ENCODE measurements at places on chromosomes 11 and 22. TPM values are rescaled to one million over a fixed set of nuclear protein-coding genes. Genes with fewer than 3 reads are reported as not detected.

TRIM51 gene
- total RNA-seq, result not detected

SLC22A9 gene
- not detected for total RNA-seq

PGA4 gene
- not detected for total RNA-seq

CRYBB3 gene
- not detected for total RNA-seq

XKR3 gene
- not detected for total RNA-seq

MMP8 gene
- 1.5 TPM for total RNA-seq

JAM3 gene
- 148 TPM for total RNA-seq

OR2AG1 gene
- not detected for total RNA-seq

RANGAP1 gene
- 24.9 TPM for total RNA-seq

C1QTNF6 gene
- total RNA-seq, result 7.7 TPM

ACR gene
- not detected for total RNA-seq

TNNI2 gene
- not detected for total RNA-seq

KCNJ1 gene
- not detected for total RNA-seq

SLC22A6 gene
- total RNA-seq, result not detected

OR8G5 gene
- not detected for total RNA-seq

OR2D2 gene
- 0.78 TPM for total RNA-seq

MS4A4A gene
- total RNA-seq, result not detected

CDON gene
- total RNA-seq, result 7.1 TPM

NCR3LG1 gene
- 11.1 TPM for total RNA-seq

NRIP3 gene
- 37.7 TPM for total RNA-seq

CHST1 gene
- 0.59 TPM for total RNA-seq

GGT1 gene
- 5.4 TPM for total RNA-seq

CARD18 gene
- not detected for total RNA-seq

OR4D11 gene
- total RNA-seq, result not detected

MRGPRE gene
- not detected for total RNA-seq

GALNT18 gene
- 51.7 TPM for total RNA-seq

GLB1L2 gene
- total RNA-seq, result 0.32 TPM

DSCAML1 gene
- total RNA-seq, result not detected

NXPE2 gene
- total RNA-seq, result 0.09 TPM

RIMBP3C gene
- total RNA-seq, result 0.59 TPM

RASD2 gene
- total RNA-seq, result 0.89 TPM

APOL6 gene
- 20.5 TPM for total RNA-seq

IGLL5 gene
- total RNA-seq, result not detected

C11orf65 gene
- 1.1 TPM for total RNA-seq

SLC16A8 gene
- total RNA-seq, result not detected

POU2AF3 gene
- not detected for total RNA-seq

MSANTD4 gene
- total RNA-seq, result 62.7 TPM

ZBED4 gene
- 9.8 TPM for total RNA-seq

OR51B5 gene
- 0.30 TPM for total RNA-seq

CDK2AP2 gene
- total RNA-seq, result 25.8 TPM

VPS37C gene
- total RNA-seq, result 15.4 TPM

COPB1 gene
- total RNA-seq, result 481 TPM

APOA5 gene
- total RNA-seq, result not detected

SLC2A11 gene
- 12.9 TPM for total RNA-seq

SHANK2 gene
- 3.7 TPM for total RNA-seq

MAPK11 gene
- 3.6 TPM for total RNA-seq

OR2AG2 gene
- total RNA-seq, result 0.28 TPM

OLFML1 gene
- not detected for total RNA-seq

CSF2RB gene
- total RNA-seq, result under 0.01 TPM

ALDH3B1 gene
- total RNA-seq, result 34.4 TPM

TMPRSS4 gene
- not detected for total RNA-seq
